ENCODE measurements at places on chromosomes 7 and 10.

- DNase-seq, result peak; percentile 44
Measured at GRCh38 chr10:73644015-73644743, 2.9 kb upstream of the MYOZ1 start.

- no peak for DNase-seq
Measured at GRCh38 chr10:63116452-63117072, 16.6 kb upstream of the NRBF2 start.

DNA sequence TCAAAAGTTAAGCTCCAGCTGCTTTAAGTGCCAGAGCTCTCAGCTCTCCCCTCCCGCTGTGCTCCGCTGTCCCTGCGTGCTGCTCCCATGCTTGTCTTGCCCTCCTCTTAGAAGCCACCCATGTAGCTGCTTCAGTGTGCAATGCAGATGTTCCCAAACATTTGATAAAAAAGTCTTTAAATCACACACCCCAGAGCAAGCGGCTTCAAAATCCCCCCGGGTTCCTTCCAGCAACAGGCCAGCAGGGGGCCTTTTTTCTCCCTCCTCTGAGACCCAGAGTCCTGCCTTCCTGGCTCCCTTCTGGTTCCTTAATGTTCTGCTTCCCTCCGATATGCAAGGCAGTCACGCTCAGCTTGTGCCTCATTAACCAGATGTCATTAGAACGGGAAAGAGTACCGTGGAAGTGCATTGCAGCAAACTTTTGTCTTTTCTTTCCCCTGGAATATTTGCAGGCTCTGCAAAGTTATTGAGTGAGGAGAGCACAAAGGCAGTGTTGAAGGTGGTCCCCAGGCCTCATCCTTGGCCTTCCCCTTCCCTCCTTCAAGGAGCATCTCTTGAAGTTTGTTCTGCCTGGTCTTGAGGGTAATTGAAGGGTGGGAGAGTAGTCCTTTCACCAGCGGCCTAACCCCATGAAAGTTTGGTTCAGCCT, 25.5 kb downstream of the LDB3 start:
- DNase-seq, result peak; percentile 26

DNA sequence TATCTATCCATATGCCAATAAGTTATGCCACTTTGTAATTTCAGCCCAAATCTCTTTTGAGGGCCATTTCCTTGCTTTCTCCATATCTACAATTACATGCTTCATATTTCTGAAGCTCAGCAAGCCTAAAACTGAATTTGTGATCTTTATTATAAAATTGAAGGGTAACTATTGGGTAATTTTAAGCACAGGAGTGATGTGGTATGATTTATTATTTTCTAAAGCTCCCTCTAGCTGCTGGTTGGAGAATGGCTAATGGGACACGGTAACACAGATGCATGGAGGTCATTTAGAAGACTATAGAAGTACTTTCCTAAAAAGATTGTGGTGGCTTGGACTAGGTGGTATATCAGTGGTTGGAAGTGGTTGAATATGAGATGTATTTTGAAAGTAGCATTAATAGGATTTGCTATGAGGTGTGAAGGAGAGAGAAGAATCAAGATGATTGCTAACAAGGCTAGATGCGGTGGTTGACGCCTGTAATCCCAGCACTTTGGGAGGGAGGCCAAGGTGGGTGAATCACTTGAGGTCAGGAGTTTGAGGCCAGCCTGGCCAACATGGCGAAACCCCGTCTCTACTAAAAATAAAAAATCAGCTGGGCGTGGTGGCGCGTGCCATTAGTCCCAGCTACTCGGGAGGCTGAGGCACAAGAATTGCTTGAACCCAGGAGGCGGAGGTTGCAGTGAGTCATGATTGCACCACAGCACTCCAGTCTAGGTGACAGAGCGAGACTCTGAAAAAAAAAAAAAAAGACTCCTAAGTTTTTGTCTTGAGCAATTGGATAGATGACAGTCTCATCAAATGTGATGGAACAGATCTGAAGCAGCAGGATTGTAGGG, 13.9 kb downstream of the KLHDC10 start:
- DNase-seq, result no peak

DNA sequence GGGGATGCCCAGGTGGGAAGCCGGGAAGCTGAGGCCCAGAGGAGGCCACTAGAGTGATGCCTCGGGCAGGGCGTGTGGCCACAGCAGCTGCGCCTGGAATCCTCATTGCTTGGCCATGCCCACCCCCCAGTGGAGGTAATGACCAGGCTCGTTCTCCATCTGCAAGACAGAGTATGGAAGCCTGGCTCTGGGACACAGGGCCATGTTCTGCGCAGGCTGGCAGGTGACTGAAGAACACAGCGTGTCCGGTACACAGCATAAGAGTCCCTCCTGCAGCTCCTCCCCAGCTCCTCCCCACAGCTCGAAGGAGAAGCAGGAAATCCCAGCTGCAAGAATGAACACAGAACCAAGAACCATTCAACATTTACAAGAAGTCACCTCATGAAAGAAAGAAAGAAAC, 64.8 kb downstream of the SMURF1 start:
- no peak for DNase-seq

DNA sequence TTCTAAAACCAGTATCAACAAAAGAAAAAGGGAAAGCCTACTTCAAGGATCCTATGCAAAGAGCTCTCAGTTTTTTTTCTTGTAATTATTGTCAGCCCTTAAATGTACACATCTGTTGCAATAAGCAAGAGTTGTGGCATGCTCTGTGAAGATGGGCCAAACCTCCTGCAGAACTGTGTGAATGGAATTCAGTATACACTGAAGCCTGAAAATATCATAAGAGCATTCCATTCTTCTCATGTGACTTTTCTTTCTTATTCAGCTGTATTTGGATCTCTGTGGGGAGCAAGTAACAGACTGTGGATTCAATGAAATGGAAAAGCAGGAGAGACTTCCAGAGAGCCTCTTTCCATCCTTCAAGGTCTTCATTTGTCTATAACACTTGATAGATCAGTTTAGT, 130.7 kb downstream of the SAMD9 start:
- no peak for DNase-seq

GRCh38 chr7:22579961-22580360, 80.0 kb upstream of the STEAP1B start:
- no peak for DNase-seq
